ENCODE measurements at places on chromosomes 7 and 10.

GRCh38 chr10:78283069-78283682 is 249.5 kb downstream of the RPS24 start:
- no peak for DNase-seq

DNA sequence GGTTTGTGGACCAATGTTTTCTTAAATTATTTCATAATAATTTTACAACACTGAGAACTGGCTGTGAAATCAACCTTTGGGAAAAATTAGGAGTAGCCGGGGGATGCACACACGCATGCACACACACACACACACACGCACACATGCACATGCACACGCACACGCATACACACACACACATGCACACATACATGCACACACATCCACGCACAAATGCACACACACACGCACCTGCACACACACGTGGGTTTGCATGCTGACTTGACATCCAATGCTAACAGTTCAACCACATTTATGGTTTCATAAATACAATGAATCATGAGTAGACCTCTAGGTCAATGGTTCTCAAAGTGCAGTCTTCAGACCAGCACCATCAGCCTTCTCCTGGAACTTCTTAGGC is 354.1 kb downstream of the DPP6 start:
- DNase-seq: no peak

DNA sequence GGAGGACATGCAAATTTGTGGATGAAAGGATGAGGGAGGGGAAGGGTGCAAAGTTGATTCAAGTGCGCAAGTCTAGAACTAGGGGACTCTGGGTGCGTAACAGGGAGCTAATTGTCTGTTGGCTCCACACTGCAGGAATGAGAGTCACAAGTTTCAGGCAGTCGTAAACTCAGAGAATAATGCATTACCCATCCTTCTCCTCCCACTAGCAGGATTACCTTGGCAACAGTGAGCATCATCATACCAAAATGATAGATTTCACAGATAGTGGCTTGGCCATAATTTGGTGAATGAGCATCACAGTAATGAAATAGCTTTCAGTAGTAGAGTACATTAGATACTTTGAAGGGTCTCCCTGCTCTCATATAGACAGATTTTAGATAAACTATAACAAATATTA is 565.5 kb downstream of the GALNT17 start:
- DNase-seq: no peak

DNA sequence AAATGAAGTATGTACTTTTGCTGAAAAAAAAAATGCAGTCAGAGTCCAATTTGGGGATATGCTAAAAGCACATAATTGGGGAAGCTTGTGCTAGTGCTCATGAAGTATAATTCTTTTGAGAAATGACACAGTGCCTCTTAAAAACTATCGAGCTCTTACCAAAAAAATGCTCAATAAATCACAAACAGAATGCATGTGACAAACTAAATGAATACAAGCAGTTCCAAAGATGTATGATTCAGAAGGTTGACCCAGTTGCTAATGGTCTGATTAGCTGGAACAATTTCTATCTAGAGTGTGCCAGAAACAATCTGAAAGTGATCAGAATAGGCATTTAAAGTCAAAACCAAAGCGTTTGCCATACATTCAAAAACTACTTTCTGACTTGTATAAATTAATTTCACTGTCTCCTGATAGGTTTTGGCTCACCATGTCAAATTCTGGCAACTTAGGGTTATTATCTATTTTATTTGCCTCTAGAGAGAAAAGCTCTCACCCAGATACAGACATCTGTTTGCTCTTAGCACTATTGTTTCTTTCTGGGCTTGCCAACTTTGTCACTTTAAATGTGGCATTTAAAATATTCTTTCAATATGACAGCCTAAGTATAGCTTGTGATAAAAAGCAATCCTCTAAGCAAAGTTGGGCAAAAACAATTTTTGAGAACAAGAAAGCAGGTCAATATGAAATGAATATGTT is 114.7 kb upstream of the AHR start:
- DNase-seq: no peak
